Activated naive CD8-positive, alpha-beta T cell treated with anti-CD3 and anti-CD28 coated beads, Interleukin-2, amount 10 ng/mL, durations not matched to agents 7 days and 5 days (primary cell): ENCODE measurements at places on chromosomes 13 and 19. TPM values are rescaled to one million over a fixed set of nuclear protein-coding genes. Genes with fewer than 3 reads are reported as not detected.

ZNF222 gene
- total RNA-seq, result 7.8 TPM

DNA sequence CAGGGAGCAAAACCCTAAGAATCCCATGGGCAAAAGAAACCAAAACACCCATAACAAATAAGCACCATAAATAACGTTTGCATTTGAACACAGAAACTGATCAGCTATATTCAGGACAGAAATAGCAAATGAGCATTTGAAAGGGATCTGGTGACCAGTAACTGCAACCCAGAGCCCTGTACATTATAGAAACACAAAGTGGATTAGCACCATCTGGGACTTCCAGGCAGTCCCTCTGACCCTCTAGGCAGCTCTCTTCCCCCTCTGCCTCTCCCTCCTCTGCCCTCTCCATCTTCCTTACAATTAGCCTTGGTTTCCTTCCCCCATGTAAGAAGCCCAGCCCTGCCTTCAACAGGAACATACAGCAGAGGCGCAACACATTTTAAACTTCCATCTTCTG lies 215.0 kb downstream of the DCLK1 start:
- DNase-seq, result no peak
- H3K4me1 ChIP-seq, result no peaks in the 10 kb centered on the region
- H3K27ac ChIP-seq, result no peak overlapping the region
- peaks cover 2% of the 10 kb centered on the region for H3K27me3 ChIP-seq

GRCh38 chr19:53333066-53333462 lies 485 bp upstream of the ZNF845 start:
- H3K4me1 ChIP-seq, result peaks cover 12% of the 10 kb centered on the region
- H3K4me3 ChIP-seq, result peak overlapping the region; percentile 89
- DNase-seq, result no peak
- peaks cover 34% of the 10 kb centered on the region for H3K36me3 ChIP-seq

DNA sequence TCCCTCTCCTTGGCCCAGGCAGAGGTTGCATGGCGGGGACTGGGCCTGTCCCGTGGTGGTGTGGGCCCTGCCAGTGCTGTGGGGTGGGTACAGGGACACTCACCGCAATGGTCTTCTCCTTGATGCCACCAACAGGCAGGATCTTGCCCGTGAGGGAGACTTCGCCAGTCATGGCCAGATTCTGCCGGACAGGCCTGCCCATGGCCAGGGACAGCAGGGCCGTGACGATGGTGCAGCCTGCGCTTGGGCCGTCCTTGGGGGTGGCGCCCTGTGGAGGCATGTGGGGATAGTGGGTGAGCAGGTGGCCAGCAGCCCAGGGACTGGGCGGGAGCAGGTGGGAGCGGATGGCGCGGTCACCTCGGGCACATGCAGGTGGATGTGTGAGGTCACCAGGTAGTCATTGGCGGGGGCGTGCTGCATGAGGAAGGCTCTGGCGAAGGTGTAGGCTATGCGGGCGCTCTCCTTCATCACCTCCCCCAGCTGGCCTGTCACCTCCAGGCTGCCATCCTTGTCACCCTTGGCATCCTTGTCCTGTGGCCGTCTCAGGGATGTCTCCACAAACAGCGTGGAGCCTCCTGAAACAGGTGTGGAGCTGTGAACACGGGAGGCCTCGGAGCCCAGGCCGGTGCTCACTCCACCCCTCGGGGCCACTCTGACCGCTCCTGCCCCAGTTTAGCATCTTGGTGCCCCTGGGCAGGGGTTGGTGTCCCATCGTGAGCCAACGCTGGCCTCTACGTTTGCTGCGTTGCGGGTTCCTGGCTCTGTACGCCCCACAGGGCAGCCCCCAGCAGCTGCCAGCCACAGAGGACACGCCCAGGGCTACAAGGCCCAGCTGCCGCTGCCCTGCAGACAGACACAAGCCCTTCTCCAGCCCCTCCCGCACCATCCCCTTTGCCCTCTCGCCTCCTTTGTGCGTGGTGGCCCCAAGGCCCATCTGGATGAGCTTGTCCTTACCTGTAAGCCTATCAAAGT lies 3.4 kb downstream of the RPL36 start:
- no peak for DNase-seq
- peaks cover 12% of the 10 kb centered on the region for H3K4me1 ChIP-seq
- no peak overlapping the region for H3K4me3 ChIP-seq
- no peak overlapping the region for H3K27ac ChIP-seq

DNA sequence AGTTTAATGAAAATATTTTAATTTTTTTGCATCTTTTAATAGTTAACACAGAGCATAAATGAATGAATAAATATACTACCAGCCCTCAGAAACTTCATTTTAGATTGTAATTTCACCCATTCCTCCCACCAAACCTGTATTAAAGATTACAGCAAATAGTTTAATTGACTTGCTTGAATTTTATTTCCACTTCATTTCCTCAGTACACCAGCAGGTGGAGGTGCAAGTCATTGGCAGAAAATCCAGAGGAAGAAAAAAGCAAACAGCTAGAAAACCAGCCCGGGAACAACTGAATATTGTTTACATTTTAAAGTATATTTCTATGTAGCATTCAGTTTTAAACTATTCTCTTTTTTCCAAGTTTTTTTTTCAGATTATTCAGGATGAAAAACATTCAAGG lies 177.8 kb downstream of the OLFM4 start:
- no peak for DNase-seq
- peaks cover 3% of the 10 kb centered on the region for H3K27me3 ChIP-seq
- H3K4me3 ChIP-seq, result no peak overlapping the region

LRCH1 gene
- total RNA-seq, result 18.9 TPM

PTGIR gene
- 8.5 TPM for total RNA-seq

DNA sequence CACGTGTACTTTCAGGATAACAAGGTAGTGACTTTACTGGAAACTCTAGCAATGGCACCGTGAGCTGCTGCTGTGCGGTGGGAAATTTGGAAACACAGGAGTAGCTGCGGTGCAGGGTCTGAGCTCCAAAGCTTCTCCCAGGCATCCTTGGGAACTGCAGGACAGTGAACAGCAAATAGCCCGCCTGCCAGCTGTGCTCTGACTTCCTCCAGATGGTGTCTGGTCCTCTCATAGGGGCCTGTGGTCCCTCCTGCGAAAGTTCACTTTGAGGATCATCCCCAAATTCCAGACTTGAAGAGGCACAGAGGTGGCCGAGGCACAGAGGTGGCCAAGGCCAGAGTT lies 287.3 kb upstream of the MAB21L1 start:
- DNase-seq, result no peak
- H3K36me3 ChIP-seq, result no peaks in the 10 kb centered on the region
- H3K4me3 ChIP-seq, result no peak overlapping the region
- H3K4me1 ChIP-seq, result no peaks in the 10 kb centered on the region
- no peaks in the 10 kb centered on the region for H3K27me3 ChIP-seq

- no peaks in the 10 kb centered on the region for H3K36me3 ChIP-seq
- H3K27ac ChIP-seq, result no peak overlapping the region
- H3K4me3 ChIP-seq, result no peak overlapping the region
- no peaks in the 10 kb centered on the region for H3K4me1 ChIP-seq
Observed at GRCh38 chr13:60363288-60363687, 33.7 kb upstream of the TDRD3 start.

ZNF837 gene
- 2.9 TPM for total RNA-seq

DNA sequence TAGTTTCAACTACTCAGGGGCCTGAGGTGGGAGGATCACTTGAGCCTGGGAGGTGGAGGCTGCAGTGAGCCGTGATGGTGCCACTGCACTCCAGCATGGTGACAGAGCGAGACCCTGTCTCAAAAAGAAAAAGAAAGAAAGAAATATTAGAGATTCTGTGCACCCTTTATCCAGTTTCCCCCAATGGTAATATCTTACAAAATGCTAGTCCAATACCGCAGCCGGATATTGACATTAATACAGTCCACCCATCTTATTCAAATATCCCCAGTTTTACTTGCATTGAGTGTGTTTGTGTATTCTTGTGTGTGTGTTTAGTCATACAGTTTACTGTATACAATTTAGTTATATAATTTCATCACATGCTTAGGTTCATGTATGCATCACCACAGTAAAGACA lies 8.6 kb upstream of the IFNL4 start:
- H3K4me3 ChIP-seq, result no peak overlapping the region
- no peak overlapping the region for H3K27ac ChIP-seq
- no peak for DNase-seq
- H3K36me3 ChIP-seq, result no peaks in the 10 kb centered on the region
- H3K4me1 ChIP-seq, result peaks cover 10% of the 10 kb centered on the region
- peaks cover 27% of the 10 kb centered on the region for H3K27me3 ChIP-seq

DNA sequence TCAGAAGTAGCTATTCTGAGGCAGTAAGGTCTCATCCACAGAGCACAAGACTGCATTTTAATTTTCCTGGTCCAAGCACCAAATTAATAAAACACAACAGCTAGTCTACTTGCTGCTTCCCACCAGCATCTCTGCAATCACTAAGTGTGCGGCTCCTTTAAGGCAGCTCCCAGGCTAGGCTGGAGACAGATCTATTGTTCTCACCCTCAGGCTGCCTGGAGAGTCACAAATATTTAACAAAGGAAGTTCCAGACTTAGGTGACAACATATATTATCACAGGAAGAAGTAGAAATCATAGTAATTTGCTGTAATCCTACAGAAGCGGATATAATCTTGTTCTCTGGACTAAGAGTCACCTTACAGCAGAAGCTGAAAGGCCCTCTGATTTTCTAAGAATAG lies 2.2 kb upstream of the EID2 start:
- H3K4me1 ChIP-seq, result peaks cover 64% of the 10 kb centered on the region
- no peak for DNase-seq
- H3K4me3 ChIP-seq, result peak overlapping the region; percentile 47
- H3K27me3 ChIP-seq, result no peaks in the 10 kb centered on the region

GRCh38 chr19:13623716-13624710 lies 117.7 kb upstream of the CACNA1A start:
- no peak overlapping the region for H3K27ac ChIP-seq
- H3K36me3 ChIP-seq, result no peaks in the 10 kb centered on the region
- DNase-seq, result no peak
- H3K4me1 ChIP-seq, result no peaks in the 10 kb centered on the region

- peaks cover 10% of the 10 kb centered on the region for H3K4me1 ChIP-seq
- no peaks in the 10 kb centered on the region for H3K27me3 ChIP-seq
- H3K36me3 ChIP-seq, result peaks cover 3% of the 10 kb centered on the region
- peak overlapping the region; percentile 99 for H3K27ac ChIP-seq
Observed at GRCh38 chr19:18543814-18544475, 572 bp upstream of the FKBP8 start.

CYP4F3 gene
- not detected for total RNA-seq

- H3K36me3 ChIP-seq, result no peaks in the 10 kb centered on the region
- no peak overlapping the region for H3K27ac ChIP-seq
- H3K4me3 ChIP-seq, result no peak overlapping the region
- no peak for DNase-seq
Observed at GRCh38 chr19:33938821-33939220, 142.2 kb downstream of the KCTD15 start.

DNA sequence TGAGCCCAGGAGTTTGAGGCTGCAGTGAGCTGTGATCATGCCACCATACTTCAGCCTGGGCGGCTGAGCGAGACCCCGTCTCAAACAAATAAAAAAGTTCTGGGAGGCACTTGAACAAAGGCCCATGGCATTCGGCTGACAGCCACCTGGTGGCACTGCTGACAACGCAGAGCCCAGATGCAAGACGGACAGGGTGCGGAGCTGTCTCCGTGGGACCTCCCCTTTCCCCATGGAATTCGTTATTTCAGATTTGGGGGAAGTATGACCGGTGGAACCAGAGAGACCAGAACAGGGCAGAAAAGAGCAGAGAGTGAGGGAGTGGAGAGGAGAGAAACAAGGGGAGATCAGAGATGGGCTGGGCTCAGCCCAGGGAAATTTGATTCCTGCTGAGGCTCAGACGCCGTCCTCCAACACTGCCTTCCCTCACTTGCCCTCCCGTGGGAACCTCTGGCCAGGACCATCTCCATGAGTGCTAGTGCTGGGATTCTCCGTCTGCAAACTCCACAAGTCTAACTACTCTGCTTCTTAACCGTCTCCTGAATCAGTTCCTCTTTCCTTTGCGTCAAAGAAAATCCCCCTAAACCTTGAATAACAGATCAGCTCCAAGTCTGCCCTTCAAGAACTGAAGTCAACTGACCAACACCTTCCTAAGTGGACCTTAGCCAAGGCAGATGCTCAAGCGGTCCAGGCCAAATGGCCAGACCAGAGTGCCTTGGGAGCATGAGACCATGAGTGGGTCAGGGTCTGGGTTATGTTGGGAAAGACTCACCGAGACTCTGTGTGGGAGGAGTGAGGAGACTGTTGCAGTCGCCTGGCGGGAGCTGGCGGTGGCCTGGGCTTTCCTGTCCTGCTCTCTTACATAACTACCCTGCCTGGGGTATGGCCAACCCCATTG lies 11.9 kb upstream of the ATF5 start:
- H3K4me3 ChIP-seq, result no peak overlapping the region
- no peak for DNase-seq
- H3K27me3 ChIP-seq, result no peaks in the 10 kb centered on the region
- peaks cover 43% of the 10 kb centered on the region for H3K36me3 ChIP-seq

ZNF534 gene
- total RNA-seq, result not detected

- peaks cover 41% of the 10 kb centered on the region for H3K27me3 ChIP-seq
- peaks cover 4% of the 10 kb centered on the region for H3K4me1 ChIP-seq
- DNase-seq, result no peak
- no peak overlapping the region for H3K4me3 ChIP-seq
Observed at GRCh38 chr19:10011974-10012373, 1.3 kb upstream of the RDH8 start.

GRCh38 chr19:43662487-43662886 lies 7.5 kb downstream of the PLAUR start:
- no peak overlapping the region for H3K4me3 ChIP-seq
- H3K36me3 ChIP-seq, result peaks cover 50% of the 10 kb centered on the region
- peaks cover 22% of the 10 kb centered on the region for H3K4me1 ChIP-seq

DNA sequence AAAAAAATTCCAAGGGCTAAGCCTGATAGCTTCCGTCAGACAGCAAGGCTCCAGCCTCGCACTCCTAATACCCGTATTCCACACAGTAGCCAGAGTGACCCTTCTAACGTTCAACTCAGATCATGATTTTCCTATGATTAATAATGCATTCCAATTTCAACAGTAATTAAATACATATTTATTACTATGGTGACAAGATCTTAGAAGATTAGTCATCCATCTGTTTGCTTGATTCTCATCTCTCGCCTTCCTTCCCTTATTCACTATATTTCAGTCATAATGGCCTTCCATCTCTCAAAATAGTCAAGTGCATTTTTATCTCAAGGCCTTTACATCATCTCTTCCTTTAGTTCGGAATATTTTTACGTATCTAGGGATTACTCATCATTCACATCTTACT lies 621.2 kb upstream of the SPRY2 start:
- no peaks in the 10 kb centered on the region for H3K4me1 ChIP-seq
- no peak overlapping the region for H3K27ac ChIP-seq
- DNase-seq, result no peak
- H3K36me3 ChIP-seq, result no peaks in the 10 kb centered on the region
- no peaks in the 10 kb centered on the region for H3K27me3 ChIP-seq
- no peak overlapping the region for H3K4me3 ChIP-seq

RNF225 gene
- total RNA-seq, result 0.83 TPM

GRCh38 chr19:5480427-5480836 lies 25.2 kb downstream of the ZNRF4 start:
- H3K27me3 ChIP-seq, result peaks cover 22% of the 10 kb centered on the region
- DNase-seq, result peak; percentile 44
- H3K27ac ChIP-seq, result no peak overlapping the region
- no peaks in the 10 kb centered on the region for H3K36me3 ChIP-seq
